ENCODE measurements at places on chromosomes 13 and 19. TPM values are rescaled to one million over a fixed set of nuclear protein-coding genes. Genes with fewer than 3 reads are reported as not detected.

CEBPA gene
- total RNA-seq: 204 TPM

FUT6 gene
- not detected for total RNA-seq

PRKCG gene
- not detected for total RNA-seq

ZNF729 gene
- total RNA-seq: not detected

- no peak for DNase-seq
Measured at GRCh38 chr13:20407759-20408158, 117.9 kb downstream of the CRYL1 start.

DNA sequence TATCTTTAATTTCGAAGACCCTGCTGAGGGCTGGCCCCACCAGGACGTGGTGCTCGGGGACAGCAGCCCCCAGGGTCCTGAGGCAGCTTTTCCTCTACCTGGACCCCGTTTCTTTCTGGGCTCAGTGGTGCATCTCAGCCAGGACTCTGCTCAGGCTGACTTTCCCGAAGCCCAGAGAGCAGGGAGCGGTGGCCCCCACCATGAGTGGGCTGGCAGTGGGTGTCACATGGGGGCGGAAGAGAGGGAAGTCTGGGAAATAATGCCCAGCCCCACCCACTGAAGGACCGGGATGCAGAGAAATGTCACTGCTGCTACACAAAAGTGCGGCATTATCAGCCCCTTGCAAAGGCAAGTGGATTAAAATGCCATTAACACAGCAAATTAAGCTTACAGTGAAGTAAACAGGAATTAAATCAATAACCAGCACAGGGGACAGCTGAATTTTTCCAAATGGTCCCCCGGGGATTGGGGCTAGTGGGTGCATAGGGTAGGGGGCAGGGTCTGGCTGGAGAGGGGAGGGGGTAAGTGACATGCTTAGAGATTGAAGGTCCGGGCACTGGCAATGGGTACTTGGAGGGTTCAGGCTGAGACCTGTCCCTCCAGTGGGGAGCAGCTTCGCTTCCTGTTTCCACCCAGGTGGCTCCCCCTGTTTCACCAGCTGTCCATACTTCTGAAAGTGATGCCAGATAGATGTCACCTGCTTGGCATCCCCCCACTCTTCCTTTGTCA is 177.3 kb downstream of the URI1 start:
- DNase-seq: no peak

DNA sequence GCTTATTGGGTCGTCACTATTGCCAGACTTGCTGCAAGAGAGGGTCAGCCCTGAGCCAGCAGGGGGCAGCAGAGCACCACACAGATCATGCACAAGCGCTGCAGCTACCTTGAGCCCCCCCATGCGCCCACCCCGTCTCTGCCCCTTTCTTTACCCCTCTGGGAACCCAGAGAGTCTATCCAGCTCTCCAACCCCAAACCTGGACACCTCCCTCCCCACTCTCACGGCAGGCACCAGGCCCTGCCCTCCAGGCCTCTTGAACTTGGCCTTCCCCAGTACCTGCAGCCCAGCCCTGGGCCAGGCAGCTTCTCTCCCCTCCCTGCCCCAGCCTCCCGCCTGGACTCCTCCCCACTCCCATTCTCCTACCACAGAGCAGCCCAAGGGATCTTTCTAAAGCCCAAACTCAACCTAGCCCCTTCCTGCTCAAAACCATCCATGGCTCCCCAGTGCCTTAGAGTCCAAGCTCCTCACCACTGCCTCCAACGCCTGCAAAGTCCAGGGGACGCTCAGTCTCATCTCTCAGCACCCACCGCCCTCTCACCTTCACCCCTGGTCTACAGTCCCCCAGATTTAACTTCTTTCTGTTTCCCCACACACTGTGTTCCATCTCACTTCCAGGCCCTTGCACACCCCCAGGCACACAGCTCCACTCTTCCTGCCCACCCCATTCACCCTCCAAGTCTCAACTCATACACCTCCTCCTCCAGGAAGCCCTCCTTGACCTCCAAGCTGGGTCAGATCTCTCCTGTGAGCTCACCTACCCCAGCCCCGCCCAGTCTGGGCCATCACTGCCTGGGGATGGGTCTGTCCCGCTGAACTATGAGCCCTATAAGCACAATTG is 9.4 kb upstream of the CEACAM16 start:
- peak; percentile 82 for DNase-seq

- DNase-seq: no peak
Measured at GRCh38 chr13:112968380-112968909, 569 bp upstream of the MCF2L start.

- DNase-seq: no peak
Measured at GRCh38 chr13:101996954-101997353, 404.9 kb downstream of the FGF14 start.

DNA sequence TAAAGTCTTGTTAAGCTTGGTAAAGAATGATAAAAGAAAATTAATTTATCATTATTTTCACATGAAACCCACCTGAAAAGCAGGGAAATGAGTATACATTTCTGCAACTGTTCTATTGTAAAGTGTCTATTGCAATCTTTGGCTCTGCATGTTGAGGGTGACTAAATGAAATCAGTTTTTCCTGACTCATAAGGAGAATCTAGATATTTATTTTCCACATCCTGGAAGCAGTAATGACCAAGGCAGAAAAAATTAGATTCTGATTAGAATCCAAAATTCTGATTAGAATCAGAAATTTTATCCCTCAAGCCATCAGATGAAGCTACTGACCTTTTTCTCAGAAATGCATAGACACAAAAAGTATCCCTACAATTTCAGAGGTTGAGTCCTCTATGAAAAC is 178.4 kb downstream of the MYO16 start:
- DNase-seq: no peak
